ENCODE measurements at places on chromosomes 7 and 10.
A peak's percentile ranks its signal among the peaks of the same experiment; 100 is the strongest.

DNA sequence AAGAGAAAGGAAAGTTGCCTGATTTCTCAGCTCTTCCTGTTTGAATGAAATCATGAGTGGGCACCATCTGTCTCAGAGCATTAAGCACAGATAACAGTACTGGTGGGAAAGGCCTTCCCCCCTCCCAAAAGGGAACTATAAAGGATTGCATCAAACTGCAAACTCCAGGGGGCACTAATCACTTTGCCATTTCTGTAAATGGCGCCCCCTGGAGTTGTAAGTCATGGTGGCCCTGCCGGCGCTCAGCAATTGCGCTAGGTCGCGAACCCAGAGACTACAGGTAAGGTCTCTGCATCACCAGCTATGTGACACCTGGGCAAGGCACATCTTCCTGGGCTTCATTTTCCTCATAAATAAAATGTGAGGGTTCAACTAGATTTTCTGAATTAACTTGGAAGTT, 11.1 kb downstream of the LRRC4 start:
- DNase-seq = no peak

GRCh38 chr10:101693978-101694673, 844 bp downstream of the FBXW4 start:
- no peak for DNase-seq

- no peak for DNase-seq
Observed at GRCh38 chr10:30199376-30200016, 140.1 kb upstream of the JCAD start.

- no peak for DNase-seq
Observed at GRCh38 chr7:46286356-46286755, 365.3 kb upstream of the IGFBP3 start.

DNA sequence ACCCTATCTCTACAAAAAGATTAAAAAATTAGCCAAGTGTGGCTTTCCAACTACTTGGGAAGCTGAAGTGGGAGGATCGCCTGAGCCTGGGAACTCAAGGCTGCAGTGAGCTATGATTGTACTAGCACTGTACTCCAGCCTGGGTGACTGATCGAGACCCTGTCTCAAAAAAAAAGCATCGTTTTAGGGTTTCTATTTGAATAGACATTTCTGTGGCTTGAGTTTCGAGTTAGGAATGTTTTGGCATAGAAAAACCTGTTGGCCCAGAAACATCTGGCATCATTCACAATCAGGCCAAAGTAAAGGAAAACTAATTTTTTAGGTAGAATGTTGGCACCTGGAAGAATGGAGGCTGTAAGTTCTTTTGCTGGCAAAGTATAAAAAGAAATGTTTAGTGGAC, 72.4 kb downstream of the AUTS2 start:
- no peak for DNase-seq

DNA sequence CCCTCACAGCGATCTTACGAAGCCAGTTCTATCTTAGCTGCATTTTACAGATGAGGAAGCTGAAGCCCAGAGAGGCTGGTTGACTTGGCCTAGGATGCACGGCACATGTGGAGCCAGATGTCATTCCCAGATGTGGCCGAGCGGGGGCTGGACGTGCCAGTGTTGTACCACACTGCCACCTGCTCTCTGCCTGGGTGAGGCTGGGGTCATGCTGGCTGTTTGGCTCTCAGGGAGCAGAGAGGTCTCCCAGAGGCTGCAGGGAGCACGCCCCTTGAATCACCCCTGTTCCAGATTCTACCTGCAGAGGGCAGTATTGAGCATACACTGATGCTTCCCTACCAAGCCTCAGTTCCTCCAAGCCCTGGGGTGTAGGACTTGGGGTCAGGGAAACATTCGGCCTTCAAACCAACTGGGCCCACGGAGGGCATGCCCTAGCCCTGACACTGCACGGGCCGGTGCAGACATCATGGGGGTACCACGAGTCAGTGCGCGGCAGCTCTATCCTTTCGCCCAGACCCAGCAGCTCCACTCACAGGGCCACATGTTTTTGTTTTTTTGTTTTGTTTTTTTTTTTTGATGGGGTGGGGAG, 3.8 kb upstream of the GTF2IRD1 start:
- no peak for DNase-seq

DNA sequence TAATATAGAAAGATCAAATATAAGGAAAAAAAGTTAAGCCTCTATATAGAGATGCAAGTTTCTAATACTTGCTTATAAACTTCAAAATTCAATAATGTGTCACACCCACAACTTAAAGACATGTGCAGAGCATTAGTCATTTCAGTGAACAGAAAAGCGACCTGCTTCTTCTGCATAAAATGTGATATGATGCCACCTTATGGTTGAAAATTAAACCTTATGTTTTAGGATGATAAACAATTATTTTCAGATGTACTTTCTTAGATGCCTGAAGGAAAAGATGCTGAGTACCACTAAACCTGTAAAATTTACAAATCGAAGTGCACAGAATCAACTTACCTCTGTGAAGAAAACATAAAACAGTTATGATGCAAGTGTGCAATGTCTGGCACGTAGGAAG, 96.0 kb downstream of the MTERF1 start:
- peak; percentile 18 for DNase-seq

DNA sequence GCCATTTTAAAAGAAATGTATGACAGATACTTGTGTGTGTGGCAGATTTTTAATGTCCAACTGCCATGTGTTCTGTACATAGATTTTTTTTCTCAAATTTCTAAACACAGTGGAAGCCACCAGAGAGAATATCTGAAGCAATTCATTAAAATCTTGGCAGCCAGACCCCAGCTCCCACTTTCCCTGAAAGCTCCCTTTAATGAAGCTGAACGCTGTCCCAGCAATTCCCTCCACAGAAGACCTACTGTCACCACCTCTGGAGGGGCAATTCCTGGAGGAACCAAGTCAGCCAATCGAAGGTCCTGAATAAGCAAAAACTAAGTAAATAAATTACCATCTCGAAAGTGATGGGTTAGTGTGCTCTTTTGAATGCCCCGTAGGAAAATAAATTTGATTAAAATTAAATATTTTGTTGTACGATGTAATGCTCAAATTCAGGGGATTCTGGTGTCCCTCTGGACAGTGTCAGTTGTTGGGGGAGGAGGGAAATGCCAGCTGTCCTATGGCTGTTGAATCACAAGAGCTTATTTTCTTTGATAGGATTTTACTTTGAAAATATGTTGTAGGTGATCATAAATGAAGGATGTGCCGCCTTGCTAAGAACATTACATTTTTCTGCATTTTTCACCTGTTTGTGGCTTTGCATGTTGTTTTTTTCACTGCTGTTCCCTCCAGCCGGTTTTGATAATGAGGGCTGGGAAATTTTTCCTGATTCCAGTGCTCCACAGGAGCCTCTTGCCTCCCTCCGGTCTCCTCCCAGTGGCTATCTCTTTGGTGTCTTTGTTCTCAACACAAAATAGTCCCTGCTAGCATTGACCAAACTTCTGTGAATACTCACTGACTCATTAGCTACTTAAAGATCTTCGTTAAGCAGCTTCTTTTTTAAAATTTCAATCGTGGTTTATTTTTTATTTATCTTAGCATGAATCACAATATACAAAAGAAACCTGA, 9.2 kb upstream of the GSAP start:
- DNase-seq = no peak

All from NCI-H1417 treated with DMSO at 0.1 percent for 48 hours (cell line).